ENCODE measurements at places on chromosomes 2 and 18.

DNA sequence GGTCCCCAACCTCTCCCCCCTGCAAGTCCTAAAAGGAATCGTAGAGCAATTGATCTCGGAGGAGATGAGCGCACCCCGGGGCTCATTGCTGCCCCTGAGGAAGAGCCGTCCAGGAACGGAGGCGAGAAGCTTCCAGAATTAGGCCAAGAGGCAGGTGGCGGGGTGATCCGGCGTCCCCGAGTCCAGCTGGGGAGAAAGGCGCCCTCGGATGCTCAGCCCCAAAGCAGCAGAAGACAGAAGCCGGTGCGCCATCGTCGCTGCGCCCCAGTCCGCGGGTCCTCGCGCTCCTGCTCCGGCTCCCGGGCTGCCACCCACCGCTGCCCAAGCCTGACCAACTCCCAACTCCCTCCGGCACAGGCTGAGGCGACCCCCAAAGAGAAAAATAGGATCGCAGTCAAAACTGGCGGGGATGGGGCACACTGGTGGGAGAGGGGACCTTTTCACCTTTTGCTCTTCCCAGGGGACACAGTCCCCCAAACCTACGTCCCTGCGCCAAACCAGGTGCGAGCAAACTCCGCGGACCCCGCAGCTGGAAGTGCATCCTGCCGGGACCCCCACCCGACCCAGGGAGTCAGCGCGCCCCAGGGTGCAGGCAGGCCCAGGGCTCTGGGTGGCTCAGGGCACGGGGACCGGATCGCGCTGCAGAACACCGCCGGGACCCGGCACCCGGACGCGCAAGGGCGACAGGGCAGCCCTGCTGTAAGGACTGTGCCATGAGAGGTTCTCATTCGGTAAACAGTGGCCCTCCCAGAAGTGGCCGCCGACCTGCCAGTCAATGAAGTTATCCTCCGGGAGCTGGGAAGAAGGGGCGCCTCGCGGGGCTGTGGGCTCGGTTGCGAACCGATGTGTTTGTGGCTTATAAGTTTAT lies 8.4 kb upstream of the MEIS1 start:
- no peak for DNase-seq

DNA sequence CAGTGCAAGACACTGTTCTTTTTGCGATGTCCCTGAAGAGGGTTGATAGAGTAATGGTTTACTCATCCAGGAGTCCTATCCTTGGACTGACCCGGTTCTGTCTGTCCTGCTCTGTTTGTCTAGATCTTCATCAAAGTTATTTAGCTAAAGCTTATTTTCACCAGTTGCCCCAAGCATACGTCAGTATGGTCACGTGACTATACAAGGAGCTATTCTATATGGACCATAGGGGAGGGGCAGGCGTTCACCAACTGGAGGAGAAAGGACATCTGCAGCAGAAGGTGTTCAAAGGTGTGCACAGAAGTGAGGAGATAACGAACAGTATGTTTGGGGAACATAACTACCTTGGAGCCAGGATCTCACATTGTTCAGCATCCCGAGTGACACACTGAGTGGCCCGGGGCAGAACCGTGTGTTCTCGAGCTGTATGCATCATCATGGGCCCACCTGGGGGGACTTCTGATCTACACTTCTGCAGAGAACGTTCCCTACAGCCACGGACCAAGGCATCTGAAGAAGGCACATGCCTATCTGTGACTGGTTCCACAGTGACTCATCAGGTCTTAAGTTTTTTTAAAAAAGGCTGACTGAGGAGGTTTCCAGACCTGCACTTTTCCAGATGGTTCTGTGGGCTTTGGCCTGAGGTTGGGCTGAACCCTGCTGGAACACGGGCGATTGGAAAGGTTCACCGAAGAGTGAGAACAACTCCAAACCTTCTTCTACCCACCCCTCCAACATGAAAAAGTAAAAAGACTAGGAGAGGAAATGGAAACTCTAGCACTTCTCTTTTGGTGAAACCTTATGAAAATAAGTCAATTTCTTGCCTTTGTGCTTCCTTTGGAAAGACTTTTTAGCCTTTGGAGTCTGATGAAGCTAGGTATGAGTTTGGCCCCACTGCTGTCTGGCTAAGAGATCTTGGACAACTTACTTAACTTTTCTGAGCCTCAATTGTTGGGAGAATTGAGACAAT lies 68.6 kb upstream of the YWHAQ start:
- DNase-seq = peak; percentile 47

DNA sequence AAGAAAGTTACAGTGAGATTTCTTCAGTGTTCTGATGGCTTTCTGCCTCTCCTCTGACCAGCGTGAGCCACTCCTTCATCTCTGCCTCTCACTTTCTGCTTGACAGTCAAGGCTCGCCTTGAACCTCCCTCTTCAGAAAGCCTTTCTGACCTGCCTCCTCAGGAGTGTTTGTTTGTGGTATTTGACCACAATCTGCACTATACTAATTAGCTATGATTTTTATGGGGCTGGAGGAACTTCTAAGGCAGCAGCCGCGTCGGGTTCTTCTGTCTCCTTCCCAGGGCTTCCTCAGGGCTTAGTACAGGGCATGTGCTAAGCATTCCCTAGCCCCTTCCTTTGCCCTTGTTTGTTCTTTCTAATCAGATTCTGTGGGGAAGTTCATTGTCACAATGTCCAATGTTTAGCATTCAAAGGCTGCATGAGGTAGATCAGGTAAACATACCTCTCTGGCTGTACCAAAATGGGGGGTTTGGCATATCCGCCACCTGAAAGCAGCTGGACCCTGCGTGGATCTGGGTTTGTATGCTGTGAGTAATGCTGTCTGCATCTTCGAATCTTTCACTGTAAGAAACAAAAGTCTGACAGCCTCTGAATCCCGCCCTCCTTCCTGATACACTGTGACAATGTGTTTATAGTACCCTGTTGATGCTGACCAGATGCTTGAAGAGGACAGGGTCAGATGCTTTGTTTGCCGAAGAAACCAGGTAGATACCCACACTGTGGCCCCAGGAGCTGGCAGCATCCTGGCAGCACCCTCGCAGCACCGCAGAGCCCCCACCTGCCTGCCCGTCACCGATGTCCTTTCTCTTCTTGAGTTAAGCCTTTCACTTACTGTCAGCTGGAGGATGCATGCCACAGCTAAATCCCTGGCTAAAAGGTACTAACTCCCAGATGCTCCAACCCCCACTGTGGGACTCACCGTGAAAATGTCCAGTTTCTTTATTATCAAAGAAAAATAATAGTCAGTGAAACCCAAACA lies 260.8 kb upstream of the HDAC4 start:
- DNase-seq = no peak

GRCh38 chr2:85804583-85804982 lies 50.8 kb downstream of the ATOH8 start:
- no peak for DNase-seq

GRCh38 chr2:66515743-66516142 lies 80.8 kb downstream of the MEIS1 start:
- DNase-seq = no peak

DNA sequence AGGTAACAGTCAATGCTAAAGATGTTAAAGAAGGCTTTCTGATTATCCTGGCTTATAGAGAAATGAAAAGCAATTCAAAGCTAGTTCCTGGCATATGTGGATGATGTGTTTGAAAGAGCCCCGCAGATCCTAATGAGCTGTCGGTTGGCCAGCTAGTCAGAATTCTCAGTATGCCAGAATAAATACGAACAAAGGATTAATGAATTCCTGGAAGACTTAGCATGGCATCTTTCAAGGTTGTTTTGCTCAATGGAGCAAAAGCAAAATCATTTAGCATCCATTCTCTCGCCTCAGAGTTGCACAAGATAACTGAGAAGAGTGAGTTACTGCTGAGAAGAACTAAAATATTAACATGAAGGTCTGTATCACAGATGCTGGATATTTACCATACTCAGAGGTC lies 307.6 kb downstream of the RIT2 start:
- no peak for DNase-seq

GRCh38 chr2:232319067-232319802 lies 59.3 kb upstream of the ALPP start:
- DNase-seq = no peak

- DNase-seq = no peak
Observed at GRCh38 chr18:63564561-63564960, 22.4 kb downstream of the SERPINB12 start.

GRCh38 chr2:140349695-140350094 lies 1569.5 kb upstream of the NXPH2 start:
- no peak for DNase-seq

DNA sequence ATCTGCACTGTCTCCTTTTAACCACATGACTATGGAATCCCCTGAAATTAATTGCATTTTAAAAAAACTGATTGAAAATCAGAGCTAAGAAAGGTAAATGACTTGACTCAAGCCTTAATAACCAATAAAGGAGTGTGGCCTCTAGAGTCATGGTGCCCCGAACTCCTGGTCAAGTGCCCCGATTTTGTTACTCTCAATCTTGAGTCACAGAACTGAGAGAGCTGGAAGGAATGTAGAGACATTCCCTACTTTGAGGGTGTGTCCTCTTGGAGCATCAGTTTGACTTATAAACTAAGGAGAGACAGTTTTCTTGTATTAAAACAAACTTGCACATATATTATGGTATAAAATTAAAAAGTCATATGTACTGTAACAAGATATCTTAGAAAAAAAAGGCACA lies 2.4 kb downstream of the WDR43 start:
- no peak for DNase-seq

- DNase-seq = no peak
Observed at GRCh38 chr2:150413366-150413765, 74.1 kb downstream of the RND3 start.

DNA sequence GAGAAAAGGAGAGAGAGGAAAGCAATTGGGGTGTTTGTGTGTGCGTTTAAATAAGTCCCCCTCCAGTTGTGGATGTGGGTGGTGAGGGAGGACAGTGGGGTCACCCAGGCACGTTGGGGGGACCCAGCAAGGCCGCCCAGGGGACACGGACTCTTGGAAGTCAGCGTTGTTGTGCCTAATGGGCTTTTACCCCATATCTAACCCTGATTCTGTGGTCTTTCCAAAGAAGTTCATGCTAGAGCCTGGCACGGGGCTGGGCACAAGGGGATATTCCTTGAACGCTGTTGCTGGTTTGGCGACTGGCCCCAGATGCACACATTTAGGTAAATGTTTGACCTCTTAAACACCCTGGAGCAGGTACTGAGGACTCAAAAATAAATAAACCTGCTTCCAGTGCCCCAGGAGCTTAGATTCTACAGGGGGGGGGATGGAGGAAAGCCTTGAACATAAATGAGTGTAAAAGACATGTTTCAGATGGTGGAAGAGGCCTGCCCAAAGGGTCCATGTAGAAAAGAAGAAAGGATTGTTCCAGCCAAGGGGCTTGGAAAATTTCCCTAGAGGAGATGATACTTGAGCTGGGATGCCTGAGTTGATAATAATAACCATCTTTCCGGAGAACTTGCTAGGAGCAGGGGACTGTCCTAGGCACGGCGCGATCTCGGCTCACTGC lies 97.7 kb upstream of the SIX3 start:
- DNase-seq = no peak

GRCh38 chr2:139518321-139518720 lies 738.1 kb upstream of the NXPH2 start:
- DNase-seq = no peak

GRCh38 chr2:238513346-238513745 lies 86.6 kb downstream of the ASB1 start:
- DNase-seq = no peak

DNA sequence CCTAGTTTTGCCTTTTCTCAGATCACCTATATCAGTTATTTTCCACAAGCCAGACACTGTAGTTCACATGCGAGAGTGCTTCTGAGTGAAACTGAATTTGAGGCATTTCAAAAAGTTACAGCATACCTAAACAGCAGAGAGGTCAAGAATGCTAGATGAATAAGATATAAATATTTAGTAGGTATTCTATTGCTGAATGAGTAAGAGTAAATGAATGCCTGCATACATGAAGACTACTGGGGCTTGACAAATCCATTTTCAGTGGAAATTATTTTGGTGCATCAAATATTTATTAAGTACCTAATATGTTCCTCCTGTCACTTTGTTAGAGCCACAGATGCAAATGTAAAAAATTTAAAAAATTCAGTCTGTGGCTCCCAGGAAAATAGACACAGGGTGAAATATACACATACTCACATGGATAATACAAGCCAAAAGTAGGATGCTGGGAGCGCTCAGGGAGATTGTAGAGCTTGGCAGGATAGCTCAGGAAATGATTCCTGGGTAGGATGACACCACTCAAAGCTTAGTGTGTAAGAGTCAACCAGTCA lies 27.6 kb upstream of the CDC42EP3 start:
- DNase-seq = peak; percentile 53

GRCh38 chr2:54967269-54967668 lies 83.0 kb downstream of the RTN4 start:
- no peak for DNase-seq

GRCh38 chr2:41909584-41909983 lies 138.2 kb upstream of the PKDCC start:
- DNase-seq = no peak

DNA sequence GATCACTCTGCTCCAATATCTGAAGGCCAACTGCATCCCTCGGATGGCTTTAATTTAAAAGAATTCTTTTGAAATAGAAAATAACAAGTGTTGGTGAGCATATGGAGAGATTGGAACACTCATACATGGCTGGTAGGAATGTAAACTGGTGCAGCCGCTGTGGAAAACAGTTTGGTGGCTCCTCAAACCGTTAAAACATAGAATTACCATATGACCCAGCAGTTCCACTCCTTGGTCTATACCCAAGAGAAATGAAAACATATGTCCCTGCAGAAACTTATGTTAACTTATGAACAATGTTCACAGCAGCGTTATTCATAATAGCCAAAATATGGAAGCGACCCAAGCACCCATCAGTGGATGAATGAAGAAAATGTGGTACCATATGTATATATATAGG lies 60.1 kb downstream of the NPAS2 start:
- DNase-seq = no peak

- DNase-seq = peak; percentile 28
Observed at GRCh38 chr2:147989809-147990403, 30.6 kb downstream of the ORC4 start.

- no peak for DNase-seq
Observed at GRCh38 chr18:24987303-24988252, 364.4 kb downstream of the ZNF521 start.

GRCh38 chr2:229408356-229408755 lies 137.3 kb upstream of the PID1 start:
- peak; percentile 98 for DNase-seq

DNA sequence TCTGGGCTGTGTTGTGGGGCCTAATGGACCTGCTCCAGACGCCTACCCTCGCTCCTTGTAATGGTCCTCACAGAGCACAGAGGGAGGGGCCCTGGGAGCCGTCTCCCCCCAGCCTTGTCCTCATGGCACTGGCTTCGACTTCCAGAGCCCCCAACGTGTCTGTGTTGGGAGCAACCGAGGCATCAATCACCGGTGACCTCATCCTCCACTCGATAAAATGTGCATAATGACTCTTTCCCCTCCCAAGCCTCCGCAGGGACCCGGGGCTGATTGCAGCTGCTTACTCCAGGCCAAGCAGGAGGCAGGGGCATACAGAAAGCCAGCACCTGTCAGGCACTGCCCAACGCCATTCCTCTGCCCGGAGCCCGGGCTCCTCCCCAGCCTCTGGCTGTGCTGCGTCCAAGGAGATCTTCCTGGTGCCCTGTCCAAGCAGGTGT lies 271.7 kb downstream of the NDUFA10 start:
- no peak for DNase-seq

DNA sequence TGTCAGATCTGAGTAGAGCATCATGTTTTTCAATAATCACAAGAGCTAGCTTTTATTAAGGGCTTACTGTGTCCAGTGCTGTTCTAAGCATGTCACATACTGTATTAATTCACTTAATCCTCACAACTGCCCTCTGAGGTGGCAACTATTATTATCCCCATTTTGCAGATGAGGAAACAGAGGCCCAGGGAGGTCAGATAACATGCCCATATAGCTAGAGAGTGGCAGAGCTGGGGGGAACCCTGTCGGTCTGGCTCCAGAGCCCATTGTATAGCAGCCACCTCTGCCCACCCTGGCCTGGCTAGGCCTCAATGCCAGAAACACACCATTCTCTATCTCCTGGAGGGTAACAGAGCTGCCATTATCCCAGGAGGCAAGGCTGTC lies 113.2 kb downstream of the B3GNT2 start:
- no peak for DNase-seq

Measured in HS-5 (cell line).